Kidney (tissue), 22 donors: ENCODE measurements at places on chromosomes 13 and 19.

- peak; percentile 97 for DNase-seq
Observed at GRCh38 chr19:44718441-44719261, 19.7 kb downstream of the CEACAM16 start.

GRCh38 chr13:74162782-74163181 is 28.6 kb upstream of the KLF12 start:
- DNase-seq = no peak

- peak; percentile 30 for DNase-seq
Observed at GRCh38 chr13:44854313-44855060, 134.8 kb downstream of the NUFIP1 start.

GRCh38 chr13:74979703-74980102 is 502.3 kb downstream of the TBC1D4 start:
- no peak for DNase-seq

DNA sequence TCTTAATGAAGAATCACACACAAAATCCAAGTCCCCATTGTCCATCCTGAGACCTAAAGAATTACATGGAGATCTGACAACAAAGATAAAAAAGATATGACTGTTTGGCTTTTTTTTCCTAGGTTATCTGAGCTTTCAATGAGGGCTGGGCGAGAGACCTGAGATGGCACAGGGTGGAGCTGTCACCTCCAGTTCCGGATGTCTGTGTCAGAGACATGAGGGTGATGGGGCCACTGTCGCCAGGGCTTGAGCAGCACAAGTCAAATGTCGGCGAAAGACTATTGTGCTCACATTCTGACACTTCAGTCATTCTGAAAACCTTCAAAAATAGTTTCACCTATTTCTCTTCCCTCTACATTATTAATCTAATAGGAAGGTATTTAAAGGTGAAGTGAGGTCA is 65.7 kb downstream of the SLC7A1 start:
- no peak for DNase-seq

- no peak for DNase-seq
Observed at GRCh38 chr19:39332293-39332692, 3.5 kb downstream of the GMFG start.

GRCh38 chr13:91240341-91240740 is 107.1 kb upstream of the MIR17HG start:
- DNase-seq = no peak

GRCh38 chr19:3497757-3498520 is 2.5 kb downstream of the DOHH start:
- DNase-seq = no peak

DNA sequence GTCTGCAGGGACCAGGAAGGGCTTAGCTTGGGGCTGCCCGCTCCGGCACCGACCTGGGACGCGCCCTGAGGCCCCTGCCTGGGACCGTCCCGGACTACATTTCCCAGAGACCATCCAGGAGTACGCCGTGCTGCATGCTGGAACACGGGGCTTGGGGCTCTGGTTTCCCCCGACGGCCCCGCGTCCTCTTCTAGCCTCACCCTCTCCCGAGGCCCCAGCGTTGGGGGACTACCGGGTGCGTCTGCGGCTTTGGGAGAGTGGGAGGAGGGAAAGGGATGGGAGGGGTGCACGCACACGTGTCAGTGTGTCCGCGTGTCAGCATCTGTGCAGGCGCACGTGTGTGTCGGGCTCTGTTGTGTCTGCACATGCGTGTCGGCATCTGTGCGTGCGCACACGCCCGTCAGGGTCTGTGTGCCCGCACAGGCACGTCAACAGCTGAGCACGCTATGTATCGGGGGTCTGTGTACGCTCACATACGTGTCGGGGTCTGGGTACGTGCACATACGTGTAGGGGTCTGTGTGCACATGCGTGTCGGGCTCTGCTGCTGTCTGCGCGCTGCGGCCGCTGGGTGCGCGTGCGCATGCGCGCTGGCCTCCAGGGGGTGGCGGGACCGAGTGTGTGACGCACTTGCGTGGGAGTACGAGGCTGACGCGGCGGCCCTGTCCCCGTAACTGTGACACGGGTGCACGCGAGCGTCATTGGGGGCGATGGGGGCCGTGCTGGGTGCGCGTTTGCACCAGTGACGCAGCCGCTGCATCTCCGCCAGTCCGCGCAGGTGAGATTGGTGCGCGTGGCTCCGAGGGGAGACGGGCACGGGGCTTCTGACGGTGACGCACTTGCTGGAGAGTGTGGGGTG is at the start of gene ZNF331:
TSS of gene ZNF331 (plus strand) at position 625 of the 857 bp plus-strand sequence. CDS start 31,232 bp downstream, outside the sequence.
- DNase-seq = peak; percentile 94

DNA sequence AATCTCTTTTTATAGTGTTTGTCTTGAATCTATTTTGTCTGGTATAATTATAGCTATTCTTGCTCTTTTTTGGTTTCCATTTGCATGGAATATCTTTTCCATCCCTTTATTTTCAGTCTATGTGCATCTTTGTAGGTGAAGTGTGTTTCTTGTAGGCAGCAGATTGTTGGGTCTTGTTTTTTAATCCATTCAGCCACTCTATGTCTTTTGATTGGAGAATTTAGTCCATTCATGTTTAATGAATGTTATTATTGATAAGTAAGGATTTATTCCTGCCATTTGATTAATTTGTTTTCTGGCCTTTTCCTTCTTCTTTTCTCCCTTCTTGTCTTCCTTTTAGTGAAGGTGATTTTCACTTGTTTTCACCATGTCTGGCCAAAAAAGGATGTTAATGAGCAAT is 11.7 kb upstream of the ZDHHC20 start:
- no peak for DNase-seq

DNA sequence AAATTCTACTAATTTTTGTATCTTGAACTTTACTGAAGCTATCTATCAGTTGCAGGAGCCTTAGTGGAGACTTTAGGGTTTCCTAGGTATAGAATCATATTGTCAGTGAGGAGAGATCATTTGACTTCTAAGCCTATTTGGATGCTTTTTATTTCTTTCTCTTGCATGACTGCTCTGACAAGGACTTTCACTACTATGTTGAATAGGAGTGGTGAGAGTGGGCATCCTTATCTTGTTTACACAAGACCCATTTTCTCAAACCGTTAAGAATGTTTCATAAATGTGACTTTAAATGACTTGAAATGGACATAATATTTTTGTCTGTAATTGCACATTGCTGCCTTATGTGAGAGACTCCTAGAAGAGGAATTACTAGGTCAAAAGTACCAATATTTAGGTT is 17.9 kb upstream of the CSNK1A1L start:
- DNase-seq = no peak

DNA sequence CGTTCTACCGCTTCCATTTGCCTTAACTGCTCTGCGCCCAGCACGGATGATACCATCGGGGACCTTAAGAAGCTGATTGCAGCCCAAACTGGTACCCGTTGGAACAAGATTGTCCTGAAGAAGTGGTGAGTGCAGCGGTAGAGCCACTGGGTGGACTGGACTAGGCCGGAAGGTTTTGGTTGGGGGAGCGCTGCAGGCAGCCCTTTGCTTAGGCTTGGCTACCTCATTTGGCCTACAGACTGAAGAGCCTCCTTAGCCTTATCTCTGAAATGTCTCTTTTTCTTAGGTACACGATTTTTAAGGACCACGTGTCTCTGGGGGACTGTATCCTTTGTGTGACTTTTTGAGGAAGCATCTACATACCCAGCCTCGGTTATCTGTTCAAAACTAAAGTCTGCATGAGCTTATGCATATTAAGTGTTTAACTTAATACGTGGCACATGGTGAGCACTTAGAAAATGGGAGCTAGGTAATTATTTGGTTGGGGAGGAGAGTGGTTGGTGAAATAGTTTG is 889 bp downstream of the UBL5 start:
- no peak for DNase-seq

DNA sequence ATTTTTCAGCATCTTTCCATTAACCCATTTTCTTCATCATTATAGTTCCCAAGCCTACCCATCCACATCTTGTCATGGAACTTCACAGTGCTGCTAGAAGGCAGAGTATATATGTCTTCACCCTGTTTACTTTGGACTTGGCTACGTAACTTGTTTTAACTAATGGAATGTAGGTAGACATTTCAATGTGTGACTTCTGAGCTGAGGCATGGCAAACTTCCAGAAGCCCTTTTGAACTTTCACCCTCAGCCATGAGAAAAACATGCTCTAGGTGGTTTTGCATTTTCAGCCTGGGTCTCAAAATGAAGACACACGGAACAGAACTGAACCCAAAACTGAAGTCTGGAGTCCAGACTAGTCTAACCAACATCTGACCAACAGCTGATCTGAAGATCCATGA is 3.2 kb downstream of the TEX30 start:
- no peak for DNase-seq

DNA sequence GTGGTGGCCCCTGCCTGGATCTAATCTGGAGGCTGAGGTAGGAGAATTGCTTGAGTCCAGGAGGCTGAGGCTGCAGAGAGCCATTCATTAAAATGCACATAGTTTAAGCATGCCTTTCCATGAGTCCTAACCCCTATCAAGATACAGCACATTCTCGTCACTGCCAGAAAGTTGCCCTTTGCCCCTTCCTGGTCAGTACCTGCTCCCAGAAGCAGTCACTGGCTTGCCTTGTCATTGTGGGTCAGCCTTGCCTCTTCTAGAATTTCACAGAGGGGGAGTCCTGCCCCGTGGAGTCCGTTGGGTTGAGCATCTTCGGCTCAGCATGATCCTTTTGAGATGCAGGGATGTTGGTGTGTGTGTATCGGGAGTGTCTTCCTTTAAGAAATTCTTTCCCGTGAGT is 10.8 kb downstream of the BICRA start:
- DNase-seq = no peak

GRCh38 chr13:46492946-46493345 is 60.0 kb upstream of the LRCH1 start:
- DNase-seq = peak; percentile 79

DNA sequence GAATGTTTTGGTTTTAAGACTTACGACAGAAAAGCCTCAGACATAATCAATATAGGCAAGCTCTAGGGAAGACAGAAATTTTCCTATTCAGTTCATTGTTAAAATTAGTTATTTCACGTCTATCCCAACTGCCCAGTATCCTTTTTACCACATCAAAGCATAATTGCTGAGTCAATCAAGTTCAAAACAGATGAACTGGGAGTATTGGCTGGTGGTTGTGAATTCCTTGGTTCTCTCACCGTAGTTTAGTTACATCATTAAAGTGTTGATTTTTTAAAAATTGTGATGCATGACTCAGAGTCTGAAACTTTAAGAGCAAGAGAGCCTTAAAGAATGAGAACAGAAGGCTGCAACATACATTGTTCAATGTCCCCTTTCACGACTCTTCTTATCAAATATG is 143.3 kb upstream of the FREM2 start:
- no peak for DNase-seq

- no peak for DNase-seq
Observed at GRCh38 chr19:46471811-46472543, 614 bp upstream of the PNMA8A start.

DNA sequence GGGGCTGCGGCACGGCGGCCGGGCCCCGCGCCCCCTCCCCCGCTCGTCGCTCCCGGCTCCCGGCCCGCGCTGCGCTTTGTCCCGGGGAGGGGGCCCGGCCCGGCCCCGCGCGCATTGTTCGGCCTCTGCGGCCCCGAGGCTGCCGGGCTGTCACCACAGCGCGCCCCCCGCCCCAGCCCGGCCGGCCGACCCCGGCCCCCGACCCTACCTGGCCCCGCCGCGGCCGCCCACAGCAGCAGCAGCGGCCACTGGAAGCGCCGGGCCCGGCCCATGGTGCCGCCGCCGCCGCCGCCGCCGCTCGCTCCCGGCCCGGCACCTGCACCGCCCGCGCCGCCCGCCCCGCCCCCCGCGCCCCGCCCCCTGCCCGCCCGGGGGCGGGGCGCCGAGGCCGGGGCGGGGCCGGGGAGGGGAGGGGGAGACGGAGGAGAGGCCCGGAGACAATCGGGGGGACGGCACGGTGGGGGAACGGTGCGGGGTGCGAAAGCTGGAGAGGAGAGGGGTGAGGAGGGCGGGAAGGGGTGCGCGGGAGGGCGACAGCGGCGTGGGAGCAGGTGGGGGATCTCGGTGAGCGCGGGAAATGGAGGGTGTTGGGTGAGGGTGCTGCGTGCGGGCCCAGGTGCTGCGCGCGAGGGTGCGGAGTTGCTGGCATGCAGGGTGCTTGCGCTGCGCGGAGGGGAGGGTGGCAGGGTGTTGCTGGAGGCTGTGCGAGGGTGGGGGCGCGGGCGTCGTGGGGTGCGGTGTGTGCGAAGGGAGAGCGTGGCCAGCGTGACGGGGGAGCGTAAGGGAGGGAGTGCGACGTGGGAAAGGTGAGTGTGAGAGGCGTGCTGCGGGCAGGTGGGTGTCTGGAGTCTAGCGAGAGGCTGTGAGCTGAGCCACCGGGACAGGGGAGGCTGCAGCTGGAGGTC is at the start of gene CADM4:
TSS of gene CADM4 (minus strand) at position 332 of the 905 bp plus-strand sequence. CDS start at position 272, 60 bp downstream.
- peak; percentile 49 for DNase-seq

GRCh38 chr13:20686167-20686566 is 17.3 kb upstream of the IL17D start:
- no peak for DNase-seq

DNA sequence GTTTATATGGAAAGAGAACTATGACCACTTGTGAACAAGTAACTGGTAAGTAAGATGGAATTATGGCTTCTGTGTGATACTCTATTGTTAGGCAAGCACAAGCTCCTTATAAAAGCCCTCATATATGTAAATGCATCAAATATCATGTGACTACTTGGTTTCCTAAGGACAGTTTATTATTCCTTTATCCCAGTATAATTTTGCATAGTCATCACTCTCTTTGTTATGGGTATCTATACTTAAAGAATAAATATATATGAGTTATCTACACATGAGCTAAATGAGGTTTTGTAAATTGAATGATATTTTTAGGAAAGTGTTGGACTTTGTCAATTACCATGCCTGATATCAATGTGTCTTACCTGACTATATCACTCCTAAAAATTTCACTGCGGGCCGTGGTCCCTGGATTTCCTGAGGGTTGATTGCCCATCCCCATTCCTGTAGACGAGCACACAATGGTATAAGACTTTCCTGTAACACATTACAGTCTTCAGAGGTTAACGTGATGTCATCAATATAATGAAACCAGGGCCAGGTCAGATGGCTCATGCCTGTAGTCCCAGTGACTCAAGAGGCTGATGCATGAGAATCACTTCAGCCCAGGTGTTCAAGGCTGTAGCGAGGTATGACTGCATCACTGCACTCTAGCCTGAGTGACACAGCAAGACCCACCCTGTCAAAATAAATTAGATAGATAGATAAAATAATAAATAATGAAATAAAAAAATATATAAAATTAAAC is 20.7 kb downstream of the ZNF844 start:
- no peak for DNase-seq

- DNase-seq = no peak
Observed at GRCh38 chr13:44011036-44011435, 131.3 kb downstream of the LACC1 start.

- DNase-seq = no peak
Observed at GRCh38 chr13:58306062-58306461, 674.5 kb downstream of the PCDH17 start.
